Central memory CD4-positive, alpha-beta T cell (primary cell): ENCODE measurements at places on chromosomes 4 and X.

DNA sequence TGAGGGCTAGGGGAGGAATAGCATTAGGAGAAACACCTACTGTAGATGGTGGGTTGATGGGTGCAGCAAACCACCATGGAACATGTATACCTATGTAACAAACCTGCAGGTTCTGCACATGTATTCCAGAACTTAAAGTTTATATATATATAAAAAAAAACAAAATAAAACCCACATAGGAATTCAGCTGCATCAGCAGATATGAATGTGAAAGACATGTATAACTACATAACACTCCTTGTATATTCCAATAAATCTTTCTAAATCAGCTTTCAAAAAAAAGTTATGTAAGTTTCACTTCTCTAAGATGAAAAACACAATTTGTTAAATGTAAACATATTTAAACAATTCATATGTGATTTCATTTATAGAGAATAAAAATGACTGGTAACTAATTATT is 6.0 kb downstream of the GC start:
- DNase-seq = no peak

DNA sequence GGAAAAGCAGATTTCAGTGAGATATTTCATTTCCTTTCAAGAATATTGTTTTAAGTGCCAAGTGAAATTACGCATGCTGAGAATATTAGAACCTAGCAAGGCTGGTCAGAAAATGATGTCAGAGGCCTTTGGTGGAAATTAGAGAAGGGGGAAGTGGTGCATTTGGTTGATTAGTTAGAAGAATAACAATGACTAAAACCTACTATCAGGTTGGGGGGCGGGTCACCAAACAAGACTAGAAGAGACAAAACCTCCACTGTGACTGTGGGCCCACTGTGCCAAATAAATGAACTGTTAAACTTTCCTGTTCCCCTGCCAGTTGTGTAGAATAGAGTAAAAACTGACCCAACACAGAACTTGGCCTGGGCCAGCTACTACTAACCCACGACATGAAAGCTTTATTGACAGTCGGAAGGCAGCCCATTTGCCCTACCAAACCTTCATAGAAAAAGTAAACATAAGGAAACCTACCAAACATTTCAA is 2.9 kb downstream of the RAPGEF2 start:
- DNase-seq = no peak

GRCh38 chr4:14726441-14726840 is 275.8 kb upstream of the CPEB2 start:
- no peak for DNase-seq

- DNase-seq = no peak
Measured at GRCh38 chr4:52824603-52825459, 37.3 kb upstream of the RASL11B start.
